Foreskin keratinocyte (primary cell): ENCODE measurements at places on chromosomes 13 and 19. TPM values are rescaled to one million over a fixed set of nuclear protein-coding genes. Genes with fewer than 3 reads are reported as not detected.
A peak's percentile ranks its signal among the peaks of the same experiment; 100 is the strongest.

Gene LRRC8E
- polyA plus RNA-seq: 4.6 and 5.7 TPM in 2 replicates

Gene PCDH8
- not detected in 2 replicates for polyA plus RNA-seq

GRCh38 chr19:51524666-51525264, 6.7 kb downstream of the SIGLEC6 start:
- no peak for DNase-seq

DNA sequence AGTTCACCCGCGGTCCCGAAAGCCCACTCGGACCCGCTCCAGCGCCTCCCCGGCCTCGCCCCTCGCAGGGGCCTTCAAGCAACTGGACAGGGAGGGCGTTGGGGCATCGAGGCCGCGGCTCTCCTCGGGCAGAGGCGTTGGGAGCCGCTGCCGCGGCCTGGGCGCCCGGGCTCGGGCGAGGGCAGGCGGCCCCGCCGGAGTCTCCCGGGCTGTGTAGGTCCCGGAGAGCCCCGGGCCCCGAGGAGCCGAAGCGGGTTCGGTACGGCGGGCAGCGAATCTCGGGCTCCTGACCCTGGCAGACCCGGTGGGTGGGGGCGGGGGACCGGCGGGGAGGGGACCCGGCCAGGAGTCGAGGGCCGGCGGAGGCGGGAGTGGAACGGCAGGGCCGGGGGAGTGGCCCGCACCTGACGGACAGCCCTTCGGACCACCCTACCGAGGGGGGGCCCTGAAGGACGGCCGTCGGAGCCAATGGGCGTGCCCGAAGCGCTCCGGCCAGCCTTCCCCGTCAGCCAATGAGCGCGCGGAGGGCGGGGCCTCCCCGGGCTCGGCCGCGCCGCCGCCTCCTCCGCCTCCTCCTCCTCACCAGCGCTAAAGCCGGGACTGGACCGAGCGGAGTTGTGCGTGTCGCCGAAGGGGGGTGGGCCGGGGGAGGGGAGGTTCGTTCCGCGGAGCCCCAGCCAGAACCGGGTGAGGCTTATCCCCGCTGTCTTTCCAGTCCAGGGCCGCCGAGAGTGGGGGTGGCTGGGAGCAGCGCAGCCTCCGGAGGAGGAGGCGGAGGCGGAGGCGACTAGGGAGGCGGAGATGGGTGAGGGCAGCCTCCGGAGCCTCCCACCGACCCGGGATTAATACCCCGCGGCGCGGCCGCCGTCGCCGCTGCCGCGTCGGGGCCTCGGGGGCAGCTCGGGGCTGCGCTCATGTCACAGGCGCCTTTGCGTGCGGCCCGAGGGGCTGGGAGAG, at the start of gene ZMYM2:
ZMYM2 (plus strand) TSS at position 573 of the 957 bp plus-strand sequence. CDS start 34,346 bp downstream, outside the sequence.
- DNase-seq: peak; percentile 93

DNA sequence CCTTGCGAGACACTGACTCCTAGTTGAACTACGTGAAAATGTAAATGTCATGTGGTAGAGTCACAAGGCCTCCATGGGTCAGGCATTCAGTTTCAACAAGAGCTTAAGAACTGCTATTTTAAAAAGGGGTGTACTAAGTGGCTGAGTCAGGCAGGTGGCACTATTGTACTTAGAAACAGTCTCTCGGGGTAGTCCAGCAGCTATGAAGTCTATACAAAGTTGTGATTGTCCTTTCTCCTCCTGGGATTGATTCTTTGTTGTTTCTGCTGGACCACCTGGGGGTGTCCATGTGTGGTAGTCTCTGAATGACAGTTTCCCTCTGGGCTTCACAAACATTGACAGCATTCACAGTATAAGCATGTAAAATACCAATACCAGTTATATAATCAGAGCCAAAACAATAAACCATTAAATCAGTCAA, 33.0 kb downstream of the UGGT2 start:
- peak; percentile 50 for DNase-seq

DNA sequence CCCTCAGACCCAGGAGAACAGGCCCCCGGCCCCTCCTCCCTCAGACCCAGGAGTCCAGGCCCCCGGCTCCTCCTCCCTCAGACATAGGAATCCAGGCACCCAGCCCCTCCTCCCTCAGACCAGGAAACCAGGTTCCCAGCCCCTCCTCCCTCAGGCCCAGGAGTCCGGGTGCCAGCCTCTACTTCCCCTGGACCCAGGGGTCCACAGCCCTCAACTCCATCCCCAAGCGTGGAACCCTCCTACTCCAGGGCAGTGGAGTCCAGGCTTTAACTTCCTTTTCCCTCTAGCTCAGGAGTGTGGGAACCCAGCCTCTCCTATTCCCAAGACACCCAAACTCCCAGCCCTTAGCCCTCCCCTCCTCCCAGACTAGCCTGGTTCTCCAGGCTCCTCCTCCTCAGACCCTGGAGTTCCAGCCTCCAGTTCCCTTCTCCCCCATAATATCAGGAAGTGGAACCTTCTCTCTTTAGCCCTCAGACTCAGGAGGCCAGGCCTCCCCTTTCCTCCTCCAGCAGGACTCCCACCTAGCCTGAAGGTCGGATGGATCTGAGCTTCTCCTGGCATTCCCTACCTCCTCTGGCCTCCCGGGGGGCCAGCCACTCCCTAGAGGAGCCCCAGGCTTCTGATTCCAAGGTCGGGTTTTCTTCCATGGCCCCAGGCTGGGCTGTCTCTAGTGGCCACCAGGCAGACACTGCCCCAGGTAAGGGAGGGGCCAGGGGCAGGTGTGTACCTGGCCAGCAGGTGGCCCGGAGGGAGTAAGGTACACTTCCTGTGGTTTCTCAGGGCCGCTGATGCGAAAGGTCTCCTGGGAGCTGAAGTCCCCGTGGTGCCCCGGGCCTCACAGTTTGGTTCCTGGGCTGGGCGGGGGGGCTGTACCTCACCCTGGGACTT, at the start of gene TMC4:
TMC4 (minus strand) TSS at position 690 of the 888 bp plus-strand sequence; CDS start at position 647, 43 bp downstream.
- peak; percentile 82 for DNase-seq

DNA sequence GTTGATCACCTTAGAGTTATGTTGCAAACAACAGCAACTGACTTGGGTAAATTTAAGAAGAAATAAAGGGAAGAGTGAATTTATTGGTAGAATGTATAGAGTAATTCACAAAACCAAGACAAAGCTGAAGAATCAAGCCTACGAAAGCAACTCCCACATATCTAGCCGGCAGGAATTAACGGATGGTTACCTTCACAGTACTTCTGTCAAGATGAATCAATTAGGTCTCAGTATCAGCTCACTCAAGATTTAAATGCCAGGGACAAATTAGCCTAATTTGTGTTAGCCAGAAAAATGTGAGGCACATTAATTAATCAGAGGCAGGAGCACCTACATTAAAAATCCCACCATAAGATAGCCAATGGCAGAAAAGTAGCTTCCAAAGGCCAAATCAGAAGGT, 10.7 kb downstream of the KPNA3 start:
- DNase-seq: no peak

DNA sequence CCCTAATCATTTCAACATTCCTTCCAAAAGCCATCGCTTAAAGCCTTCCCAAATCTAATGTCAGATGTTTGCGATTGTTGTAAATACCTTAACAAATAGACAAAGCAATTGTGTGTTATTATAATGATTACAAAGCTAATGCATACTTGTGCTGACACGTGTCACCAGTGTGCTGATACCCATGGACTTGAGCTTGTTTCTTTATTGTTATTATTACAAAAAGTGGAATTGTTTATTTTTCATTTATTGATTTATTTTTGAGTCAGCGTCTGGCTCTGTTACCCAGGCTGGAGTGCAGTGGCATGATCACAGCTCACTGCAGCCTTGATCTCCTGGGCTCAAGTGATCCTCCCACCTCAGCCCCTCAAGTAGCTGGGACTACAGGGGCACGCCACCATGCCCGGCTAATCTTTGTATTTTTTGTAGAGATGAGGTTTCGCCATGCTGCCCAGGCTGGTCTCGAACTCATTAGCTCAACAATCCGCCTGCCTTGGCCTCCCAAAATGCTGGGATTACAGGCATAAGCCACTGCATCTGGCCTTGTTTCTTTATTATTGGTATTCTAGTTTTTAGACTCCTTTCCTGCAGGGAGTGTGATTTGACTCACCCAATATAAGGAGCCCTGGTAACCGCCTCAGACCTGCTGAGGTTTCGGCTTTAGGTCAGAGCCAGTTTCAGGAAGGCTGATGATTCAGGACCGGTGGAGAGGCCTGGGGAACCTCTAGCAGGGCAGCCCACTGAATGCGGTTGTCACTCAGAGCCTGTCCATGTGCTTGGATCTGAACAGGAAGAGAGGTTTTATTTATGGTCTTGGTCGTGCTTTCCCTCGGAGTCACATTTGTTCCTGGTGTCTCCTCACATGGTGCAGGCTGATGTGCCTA, 2.1 kb upstream of the FBXO17 start:
- DNase-seq: peak; percentile 70

DNA sequence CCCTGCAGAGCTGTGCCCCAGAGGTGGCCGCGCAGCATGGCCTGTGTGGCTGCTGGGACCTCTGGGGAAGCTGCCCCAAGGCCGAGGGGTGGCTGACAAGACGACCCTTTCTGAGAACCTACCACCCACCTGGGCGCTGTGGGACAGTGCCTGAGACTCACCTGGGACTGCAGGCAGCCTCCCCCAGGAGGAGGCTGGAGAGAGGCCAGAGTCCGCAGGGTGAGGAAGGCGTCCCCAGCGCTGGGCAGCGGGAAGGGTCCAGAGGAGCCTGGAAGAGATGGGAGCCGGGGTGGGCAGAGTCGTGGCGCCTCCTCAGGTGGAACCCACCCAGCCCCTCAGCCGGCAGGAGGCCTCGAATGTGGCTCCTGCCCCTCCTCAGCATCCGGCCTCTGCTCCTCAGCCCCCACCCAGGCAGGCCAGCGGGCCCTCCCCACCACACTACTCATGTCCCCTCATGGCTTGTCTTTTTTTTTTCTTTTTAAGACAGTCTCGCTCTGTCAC, 25.3 kb downstream of the CILP2 start:
- DNase-seq: no peak

Gene MEIS3
- polyA plus RNA-seq: 2.4 and 2.5 TPM in 2 replicates

DNA sequence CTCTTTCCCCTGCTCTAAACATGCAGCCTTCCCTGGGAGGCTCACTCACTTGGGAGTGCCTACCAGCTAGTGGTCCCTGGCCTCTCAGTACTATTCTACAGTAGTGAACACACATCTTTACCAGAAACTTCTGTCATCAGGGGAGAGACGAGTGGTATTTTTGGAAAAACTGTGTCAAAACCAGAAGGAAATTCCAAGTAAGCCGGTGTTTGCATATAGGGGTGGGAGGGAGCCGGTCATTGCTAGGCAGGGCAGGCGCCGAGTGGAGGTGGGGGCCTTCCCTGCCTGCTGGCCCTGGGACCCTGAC, 7.0 kb downstream of the RPS9 start:
- no peak for DNase-seq
